Caudate nucleus (tissue), 63 donors: ENCODE measurements at places on chromosomes 3 and 15.

DNA sequence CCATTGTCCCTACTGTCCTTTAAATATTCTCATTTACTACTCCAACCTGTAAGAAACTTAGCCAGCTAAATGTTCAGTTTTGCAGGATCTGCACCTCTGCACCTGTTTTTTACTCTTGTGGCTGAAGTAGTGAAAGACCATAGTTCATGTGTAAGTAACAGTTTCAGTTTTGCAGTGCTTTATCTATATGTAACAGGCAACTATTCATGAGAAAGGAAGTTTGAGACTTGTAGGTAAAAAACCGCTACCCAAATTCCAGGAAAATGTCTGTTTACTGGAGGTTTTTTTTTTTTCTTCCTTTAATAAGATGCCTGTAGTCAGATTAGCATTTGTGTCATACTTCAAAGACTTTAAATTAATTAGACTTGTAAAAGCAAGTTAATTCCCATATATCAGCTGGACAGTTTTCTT lies 25.4 kb upstream of the MBNL1 start:
- DNase-seq: no peak

- no peak for DNase-seq
Measured at GRCh38 chr3:78091478-78092119, 1051.7 kb downstream of the ROBO2 start.

GRCh38 chr15:99536422-99537040 lies 29.3 kb upstream of the MEF2A start:
- DNase-seq: peak; percentile 4

DNA sequence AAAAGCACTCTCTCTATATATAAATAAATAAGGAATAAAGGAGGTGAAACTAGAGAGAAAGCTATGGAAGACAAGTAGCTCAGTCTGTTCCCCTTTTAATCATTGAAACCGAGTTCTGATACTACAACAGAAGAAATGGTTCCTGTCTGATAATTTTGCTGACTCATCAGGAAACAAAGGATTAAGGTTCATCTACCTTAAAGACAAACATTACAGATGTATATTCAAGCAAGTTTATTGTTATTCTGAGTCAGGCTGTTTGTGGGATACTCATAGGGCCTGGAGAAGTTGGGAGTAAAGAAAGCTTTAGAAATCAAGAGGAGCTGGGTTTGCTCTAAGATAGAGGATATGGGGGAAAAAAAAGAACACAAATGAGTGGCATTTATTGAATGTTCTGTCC lies 566.0 kb downstream of the ROBO2 start:
- no peak for DNase-seq

DNA sequence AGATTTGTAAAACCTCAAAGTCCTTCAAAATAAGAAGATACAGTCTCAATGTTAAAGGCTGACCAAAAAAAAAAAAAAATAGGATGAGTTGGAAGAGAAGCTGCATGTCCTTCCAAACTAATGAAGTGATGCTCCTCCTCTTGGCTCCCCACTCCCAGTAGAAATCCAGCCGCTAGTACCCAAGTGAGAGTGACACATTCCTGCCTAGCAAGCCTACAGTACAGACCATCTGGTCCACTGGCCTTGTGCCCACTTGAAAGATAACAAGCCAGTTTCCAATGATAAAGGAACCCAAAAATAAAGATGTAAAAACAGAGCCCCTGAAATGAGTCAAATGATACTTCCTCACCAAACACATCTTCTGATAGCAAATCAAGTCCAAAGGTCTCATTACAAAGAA lies 258.7 kb upstream of the NSMCE3 start:
- DNase-seq: no peak

DNA sequence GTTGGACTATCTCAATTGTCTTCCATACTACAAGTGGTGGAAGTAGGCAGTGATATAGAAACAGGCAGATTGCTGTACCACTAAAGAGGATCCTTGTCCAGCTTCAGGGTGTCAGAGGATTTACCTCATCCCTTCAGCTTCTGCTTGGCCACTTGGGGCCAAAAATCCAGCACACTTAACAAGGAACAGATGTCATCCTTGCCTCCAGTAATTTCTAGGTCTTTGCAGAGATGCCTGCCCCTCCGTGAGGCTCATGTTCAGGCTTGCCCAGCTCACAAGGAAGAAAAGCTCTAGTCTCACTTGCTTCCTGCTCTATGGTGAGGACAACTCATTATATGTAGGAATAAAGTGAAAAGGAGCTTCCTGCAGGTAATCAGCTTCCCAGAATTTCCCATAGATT lies 510.3 kb downstream of the EPHA3 start:
- DNase-seq: no peak

- DNase-seq: no peak
Measured at GRCh38 chr3:22156868-22157267, 405.9 kb upstream of the ZNF385D start.

GRCh38 chr3:60980342-60980692 lies 270.9 kb downstream of the FHIT start:
- no peak for DNase-seq

GRCh38 chr3:184399410-184399809 lies 19.6 kb downstream of the CHRD start:
- DNase-seq: no peak

DNA sequence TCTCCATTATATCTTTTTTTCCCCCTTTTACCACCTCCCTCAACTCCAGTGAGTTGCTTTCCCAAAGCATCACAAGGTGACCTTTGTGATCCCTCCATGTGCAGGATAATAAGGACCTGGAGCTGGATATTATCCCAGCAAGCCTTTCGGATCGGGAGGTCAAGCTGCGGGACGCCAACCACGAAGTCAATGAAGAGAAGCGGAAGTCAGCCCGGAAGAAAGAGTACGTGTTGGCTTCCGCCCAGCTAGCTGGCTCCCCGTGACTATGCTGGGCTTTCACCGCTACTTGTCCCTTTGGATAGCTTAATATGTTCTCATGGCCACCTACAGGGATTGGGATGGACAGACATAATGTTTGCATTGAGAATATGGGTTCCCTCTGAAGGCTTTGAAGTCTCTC lies 273.7 kb upstream of the UMPS start:
- DNase-seq: no peak

DNA sequence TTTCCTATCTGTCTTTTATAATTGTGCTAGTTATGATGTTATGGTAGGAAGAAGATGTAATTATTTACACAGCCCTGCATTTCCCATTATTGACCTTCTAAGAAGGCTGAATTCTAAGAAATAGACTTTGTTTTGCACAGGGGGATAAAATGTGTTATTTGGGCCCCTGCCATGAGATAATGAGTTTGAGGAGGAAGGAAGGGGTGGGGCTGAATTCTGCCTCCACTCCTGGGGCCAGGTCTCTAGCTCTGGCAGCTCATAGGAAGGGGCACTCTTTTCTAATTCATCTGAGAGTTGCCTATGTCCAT lies 69.2 kb upstream of the GOLGA8B start:
- DNase-seq: no peak

DNA sequence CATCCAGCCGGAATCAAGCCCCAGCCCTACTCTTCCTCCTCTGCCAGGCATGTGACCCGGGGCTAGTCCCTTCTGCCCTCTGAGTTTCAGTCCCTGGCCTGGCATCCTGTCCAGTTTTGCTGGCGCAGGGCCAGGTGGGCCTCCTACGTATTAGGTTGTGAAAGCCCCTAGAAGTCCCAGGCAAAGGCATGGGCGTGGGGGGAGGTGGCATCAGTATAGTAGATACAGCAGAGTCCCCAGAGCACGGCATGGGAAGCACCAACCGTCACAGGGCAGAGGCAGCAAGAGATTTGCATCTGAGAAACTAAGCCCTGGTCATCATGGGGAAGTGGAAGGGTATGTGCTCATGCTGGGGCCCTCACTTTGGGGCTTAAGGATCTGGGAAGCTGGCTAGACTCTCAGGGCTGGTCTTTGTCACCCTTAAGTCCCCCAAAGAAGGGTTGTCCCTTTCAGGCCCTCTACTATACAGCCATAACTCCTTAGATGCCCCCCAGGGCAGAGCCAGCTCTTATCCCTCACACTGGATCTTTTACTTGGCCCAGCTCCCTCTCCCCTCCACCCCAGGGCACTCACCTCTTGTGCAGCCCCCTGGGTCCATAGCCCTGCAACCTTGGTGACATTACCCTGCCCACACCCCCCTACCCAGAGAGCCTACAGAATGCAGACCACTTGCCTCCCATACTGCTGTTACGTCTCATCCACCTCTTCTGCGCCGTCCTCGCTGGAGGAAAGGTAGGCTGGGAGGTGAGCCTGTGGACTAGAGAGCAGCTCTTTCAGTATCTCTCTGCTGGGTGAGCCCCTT lies 11.3 kb downstream of the NBEAL2 start:
- DNase-seq: no peak

DNA sequence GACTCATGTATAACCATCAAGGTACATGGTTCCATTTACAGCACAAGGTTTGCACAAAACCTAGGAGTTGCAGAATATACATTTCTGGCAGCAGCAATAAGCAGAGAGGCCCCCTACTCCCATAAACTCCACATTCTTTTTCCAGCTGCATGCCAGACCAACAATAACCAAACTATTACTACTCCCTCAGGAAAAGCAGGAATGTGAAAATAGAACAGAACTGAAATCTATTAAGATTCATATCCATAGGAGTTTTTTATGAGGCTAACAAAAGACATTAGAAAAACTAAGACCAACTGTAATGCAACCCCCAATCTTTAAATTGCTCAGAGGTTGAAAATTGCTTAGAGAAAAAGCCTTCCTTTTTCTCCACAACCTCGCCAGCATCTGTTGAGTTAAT lies 27.6 kb upstream of the TOP2B start:
- no peak for DNase-seq

DNA sequence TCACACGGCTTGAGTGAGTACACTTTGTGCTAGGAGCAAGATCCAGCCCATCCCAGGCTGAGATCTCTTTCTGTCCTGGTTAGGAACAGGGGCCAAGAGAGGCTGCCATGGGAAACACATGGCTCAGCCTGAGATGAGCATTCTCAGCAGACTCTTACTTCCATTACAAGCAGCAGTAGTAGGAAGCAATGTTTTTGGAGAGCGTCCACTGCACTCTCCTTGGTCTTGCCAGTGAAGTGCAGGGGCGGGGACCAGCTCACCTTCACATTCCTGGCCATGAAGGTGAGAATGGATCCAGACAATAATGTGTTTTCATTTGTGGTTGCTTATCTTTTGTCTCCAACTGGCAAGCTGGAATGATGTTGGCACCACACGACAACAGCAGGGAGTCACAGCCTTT lies 24.7 kb downstream of the ZNF80 start:
- DNase-seq: no peak

DNA sequence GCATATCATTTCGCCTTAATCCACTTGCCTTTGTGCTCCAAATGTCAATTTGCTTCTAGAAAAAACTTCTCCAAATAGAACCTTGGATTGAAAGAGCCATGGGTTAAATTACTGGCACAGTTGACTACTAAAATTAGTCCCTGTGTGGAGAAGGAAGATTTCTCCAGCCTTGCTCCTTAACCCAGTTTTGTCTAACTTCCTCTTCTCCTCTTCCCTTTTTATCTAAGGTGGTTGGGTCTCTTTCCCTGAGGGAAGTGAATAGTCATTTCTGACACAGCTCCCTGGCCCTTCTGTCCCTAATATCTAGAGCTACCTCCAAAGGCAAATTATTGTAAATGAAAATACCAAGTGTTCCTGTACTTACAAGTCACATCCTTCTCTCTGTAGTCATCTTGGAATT lies 527.9 kb upstream of the TBL1XR1 start:
- no peak for DNase-seq

DNA sequence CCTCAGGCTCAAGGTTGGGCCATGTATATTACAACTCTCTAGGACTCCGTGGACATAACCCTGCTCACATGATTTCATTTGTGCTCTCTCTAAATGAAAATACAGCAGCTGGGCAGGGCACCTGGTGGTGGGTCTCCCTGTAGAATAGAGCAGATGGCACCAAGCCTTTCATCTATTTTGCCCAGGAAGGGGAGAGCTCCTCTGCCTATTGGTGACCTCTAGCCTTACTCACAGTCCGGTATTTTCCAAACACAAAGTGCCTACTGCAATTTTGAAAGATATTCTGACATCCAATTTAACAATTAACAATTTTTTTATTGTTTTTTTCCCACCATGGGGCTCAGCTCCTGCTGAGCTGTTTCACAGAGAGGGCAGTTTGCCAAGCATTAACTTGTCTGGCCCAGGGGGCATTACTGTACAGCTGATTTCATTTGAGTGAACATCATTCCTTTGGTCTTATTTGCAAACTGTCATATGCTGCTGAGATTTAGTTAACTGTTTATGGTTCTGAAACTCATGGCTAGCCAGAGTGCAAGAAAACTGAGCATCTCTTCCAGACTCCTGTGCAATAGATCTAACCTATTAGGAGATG lies 474.0 kb downstream of the EPHB1 start:
- DNase-seq: no peak

- DNase-seq: no peak
Measured at GRCh38 chr3:55089211-55089610, 161.4 kb upstream of the LRTM1 start.

GRCh38 chr3:173902871-173903270 lies 505.3 kb downstream of the NLGN1 start:
- DNase-seq: no peak

- peak; percentile 22 for DNase-seq
Measured at GRCh38 chr3:188792793-188793192, 379.0 kb upstream of the TPRG1 start.

- DNase-seq: no peak
Measured at GRCh38 chr15:34737477-34737876, 17.3 kb downstream of the GJD2 start.

DNA sequence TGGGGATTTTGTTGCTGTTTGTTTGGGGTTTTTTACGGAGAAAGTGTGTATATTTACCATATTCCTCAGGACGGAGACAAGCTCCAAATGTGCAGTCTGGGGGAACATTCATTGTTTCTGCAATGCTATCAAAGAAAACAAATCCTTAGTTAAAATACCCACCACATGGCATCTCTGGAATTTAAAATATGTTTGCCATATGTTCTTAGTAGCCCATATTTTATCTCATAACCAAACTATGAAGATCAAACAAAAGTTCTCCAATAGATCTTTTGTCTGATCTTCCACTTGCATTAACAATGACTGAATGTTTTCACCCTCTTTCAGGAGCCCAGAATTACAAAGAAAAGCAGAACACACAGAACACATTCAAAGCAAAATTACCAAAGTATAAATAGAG lies 35.3 kb downstream of the EFHB start:
- DNase-seq: no peak

GRCh38 chr15:94451466-94451865 lies 220.1 kb downstream of the MCTP2 start:
- DNase-seq: no peak

DNA sequence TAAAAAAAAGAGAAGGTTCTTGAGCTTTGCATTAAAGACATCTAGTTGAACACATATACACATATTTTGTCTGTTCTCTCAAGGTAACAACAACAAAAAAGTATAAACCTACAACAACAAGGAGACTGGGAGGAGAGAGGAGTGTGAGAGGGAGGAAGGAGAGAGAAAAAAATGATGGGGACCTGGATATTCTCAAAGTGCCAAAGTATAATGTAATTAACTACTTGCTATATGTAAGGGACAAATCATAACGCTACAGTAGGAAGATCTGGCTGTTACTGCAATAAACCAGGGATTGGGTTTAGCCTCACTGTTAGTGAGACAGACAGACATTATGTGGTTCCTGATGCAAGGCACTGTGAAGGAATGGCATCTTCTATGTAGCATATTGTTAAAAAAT lies 14.2 kb upstream of the GABRR3 start:
- no peak for DNase-seq

- no peak for DNase-seq
Measured at GRCh38 chr3:94822298-94822697, 759.4 kb downstream of the NSUN3 start.

- no peak for DNase-seq
Measured at GRCh38 chr15:52340093-52340492, 44.5 kb upstream of the MYO5C start.

- DNase-seq: no peak
Measured at GRCh38 chr3:52268036-52268435, 10.4 kb downstream of the WDR82 start.

- DNase-seq: no peak
Measured at GRCh38 chr3:115228266-115228665, 81.2 kb upstream of the ZBTB20 start.
